Fibroblast of mammary gland (primary cell): ENCODE measurements at places on chromosomes 6 and 20.

GRCh38 chr20:38179846-38180245 is 14.8 kb upstream of the TGM2 start:
- DNase-seq, result no peak

DNA sequence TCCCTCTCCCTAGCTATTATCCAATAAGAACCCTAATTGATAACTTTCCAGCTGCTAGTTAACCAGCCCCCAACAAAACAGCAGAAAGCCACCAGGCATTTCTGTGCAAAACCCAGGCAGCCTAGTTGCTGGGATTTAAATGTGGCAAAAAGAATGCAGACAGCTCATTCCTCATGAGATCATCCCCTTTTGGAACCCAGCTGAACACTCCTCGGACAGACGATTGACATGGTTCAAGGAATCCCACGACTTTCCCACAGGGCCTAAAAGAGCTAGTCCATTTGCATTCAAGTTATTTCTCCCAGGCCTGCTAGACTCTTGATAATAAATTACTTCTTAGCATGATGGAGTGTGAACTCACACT is 24.0 kb downstream of the JAG1 start:
- DNase-seq, result no peak

- DNase-seq, result no peak
Observed at GRCh38 chr6:98977671-98978292, 30.0 kb upstream of the FBXL4 start.

GRCh38 chr6:18609715-18610114 is 222.6 kb downstream of the RNF144B start:
- DNase-seq, result peak; percentile 14

GRCh38 chr6:170456334-170456733 is 96.8 kb downstream of the PSMB1 start:
- no peak for DNase-seq

- DNase-seq, result no peak
Observed at GRCh38 chr20:24011282-24011681, 22.7 kb upstream of the GGTLC1 start.

GRCh38 chr6:6851059-6851948 is 256.5 kb upstream of the RREB1 start:
- DNase-seq, result peak; percentile 99

DNA sequence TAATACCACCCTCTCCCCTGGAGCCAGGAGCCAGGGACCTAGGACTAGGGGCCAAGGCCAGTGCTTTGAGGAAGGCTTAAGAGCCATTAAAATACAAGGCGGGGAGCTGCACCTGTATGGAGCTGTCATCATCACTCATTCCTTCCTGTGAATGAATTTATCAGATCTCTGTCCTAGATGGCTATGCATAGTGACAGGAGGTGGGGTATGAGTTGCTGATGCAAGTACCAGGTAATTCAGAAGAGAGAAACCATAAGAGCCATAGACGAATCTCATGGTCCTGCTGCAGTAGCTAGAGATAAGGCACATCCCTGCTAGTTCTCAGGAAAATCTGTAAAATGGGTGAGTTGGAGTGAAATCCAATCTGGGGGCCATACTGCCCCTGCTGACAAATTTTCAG is 10.3 kb downstream of the GRM4 start:
- DNase-seq, result no peak

DNA sequence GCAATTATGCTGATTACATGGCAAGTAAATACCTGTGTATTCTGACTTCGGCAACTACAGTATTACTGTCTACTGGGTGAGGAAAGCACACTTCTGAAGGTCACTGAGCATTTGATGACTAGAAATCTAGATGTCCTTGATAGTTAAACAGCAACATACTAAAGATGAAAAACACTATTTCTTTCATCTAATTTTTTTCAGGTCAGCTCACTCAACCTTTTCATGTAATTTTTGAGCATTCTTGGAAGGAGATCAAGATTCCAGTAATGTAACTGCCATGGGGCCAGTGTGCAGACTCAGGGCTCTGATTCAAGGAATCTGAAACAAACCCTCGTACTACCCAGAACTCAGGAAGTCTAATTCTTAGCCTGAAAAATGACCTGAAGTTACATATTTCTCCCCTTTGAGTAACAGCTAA is 222.6 kb upstream of the TAB2 start:
- peak; percentile 12 for DNase-seq

DNA sequence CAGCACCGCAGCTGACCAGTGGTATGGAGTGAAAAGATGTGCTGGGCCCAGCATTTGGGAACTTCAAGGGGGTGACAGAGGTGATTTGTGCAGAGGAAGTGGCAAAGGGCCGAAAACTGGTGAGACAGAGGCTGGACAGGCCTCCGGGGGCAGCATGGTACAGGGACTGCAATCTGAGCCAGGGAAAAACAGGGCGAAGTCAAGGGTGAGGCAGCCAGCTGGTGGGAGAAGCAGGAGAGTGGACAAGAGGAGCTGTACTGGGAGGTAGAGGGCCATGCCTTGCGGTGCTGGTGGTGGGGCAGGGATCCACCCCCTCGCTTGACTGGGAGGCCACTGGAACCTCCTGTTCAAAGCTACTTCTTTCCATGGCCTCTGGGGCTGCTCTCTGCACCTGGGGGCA is 7.3 kb upstream of the GFRA4 start:
- DNase-seq, result peak; percentile 44

DNA sequence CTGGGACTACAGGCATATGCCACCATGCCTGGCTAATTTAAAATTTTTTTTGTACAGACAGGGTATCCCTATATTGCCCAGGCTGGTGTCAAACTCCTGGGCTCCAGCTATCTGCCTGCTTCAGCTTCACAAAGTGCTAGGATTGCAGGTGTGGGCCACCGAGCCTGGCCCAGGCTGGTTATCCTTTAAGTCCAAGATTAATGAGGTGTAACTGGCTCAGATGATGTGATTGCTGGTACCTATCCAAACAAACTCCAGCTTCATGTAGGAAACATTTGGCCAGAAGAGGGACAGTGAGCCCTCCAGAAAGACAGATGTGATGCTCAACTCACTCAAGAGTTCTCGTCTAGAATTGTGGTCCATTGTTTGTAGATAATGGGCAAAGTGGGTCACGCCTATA is 9.2 kb upstream of the ZNF318 start:
- no peak for DNase-seq

GRCh38 chr6:30234356-30234755 is 21.1 kb upstream of the TRIM26 start:
- peak; percentile 47 for DNase-seq

DNA sequence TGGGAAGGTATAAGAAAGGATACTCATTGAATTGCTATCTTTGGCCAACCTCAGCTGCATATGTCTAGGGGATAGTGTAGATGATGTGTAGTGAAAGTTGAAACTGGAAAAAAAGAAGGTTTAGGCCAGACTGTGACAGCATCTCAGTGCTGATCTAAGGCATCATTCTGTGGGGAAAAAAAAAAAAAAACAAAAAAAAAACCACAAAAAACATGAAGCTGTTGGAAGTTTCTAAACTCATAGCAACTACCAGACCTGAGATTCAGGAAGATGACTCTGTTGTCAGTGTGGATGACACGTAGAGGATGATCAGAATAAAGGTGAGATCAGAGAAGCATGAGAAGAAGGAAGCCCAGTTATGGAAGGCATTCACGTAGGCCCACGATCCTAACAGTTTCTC is 100.8 kb upstream of the CNKSR3 start:
- no peak for DNase-seq

- DNase-seq, result peak; percentile 78
Observed at GRCh38 chr6:35139924-35140638, 1.1 kb downstream of the TCP11 start.

DNA sequence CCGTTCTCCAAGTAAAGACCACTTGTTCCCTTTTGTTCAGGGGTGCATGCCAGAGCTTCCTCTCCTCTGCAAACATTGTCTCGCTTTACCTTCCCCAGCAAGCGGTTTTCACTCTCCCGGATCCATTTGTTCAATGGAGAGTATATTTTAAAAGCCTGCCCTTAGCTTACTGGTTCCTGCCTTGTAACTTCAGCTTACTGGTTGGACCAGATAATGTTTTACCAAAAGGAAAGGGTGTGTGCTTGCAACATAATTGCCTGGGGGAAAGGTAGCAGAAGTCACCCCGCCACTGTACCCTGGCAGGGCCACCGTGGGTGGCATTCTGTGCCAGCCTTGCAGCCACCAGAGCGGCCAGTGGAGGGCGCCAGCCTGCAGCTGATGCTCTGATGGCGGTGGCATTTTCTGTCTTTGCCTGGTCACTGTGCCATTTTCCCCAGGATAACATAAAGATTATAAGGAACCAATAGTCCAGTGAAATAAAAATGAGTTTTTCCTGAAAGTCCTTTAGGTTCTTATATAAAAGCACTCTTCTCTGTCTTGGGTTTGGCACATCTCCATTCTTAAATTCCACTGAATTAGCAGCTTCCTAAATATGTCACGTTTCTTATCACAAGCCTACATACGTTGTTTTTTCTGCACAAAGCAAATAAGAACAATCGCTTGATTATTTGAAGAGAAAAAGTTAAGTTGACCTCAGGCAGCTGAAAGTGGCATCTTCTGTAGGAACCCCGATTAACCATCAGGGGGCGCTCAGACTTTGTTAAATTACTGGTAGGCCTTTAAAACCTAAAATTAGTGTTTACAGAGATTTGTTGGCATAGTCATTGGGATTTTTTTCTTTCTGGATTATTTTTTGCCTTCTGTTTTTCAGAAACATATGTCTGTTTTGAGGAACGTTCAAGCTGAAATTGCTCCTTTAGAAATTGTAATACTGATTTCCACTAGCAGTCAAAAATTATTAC is 67.4 kb upstream of the XRN2 start:
- DNase-seq, result peak; percentile 74

DNA sequence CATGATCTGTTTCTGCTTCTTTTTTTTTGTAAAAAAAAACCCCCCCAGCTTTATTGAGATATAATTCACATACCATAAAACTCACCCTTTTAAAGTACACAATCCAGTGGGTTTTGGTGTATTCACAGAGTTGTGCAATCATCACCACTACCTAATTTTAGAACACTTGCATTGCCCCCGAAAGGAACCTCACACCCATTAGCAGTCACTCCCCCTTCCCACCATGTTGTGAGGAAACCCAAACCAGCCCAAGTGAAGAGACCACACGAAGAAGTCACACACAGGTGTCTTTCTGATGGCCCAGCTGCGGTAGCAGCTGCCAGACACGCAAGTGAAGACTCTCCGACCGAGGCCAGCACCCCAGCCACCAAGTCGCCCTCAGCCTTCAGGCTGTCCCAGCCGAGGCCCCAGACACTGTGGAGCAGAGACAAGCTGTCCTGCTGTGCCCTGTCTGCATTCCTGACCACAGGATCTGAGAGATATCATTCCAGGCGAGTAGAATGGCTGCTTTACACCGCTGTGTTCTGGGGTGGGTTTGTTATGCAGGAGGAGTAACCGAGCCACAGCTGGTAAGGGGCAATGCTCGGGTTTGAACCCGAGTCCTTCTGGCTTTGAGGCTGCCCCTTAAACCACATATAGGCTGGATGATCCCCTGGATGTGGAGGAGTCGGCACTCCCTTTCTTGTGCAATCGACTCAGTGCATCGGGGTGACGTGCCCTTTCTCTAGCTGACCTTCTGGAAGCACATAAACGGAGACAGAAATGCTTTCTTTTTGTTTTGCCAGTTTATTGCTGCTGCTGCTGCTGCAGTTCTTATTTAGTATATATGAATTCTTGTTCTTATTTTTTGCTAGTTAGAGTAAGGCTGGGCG is 59.1 kb upstream of the PTPN1 start:
- peak; percentile 71 for DNase-seq

DNA sequence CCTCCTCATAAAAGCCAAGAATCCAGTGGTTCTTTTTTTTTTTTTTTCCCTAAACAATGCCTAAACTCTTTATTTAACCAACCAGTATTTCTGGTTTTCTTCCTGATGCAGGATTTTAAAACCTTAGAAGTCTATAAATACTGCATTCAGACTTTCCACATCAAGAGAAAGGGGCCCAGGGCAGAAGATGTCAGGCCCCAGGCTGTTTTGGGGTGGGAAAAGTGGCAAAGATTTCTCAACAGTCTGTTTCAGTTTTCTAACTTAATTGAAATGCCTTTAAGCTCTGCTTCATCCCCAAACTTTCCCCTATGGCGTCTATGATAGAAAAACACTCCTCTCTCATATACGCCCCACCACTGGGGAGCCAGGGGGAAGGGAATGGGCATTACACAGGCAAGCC is 33.1 kb downstream of the QRSL1 start:
- DNase-seq, result no peak

DNA sequence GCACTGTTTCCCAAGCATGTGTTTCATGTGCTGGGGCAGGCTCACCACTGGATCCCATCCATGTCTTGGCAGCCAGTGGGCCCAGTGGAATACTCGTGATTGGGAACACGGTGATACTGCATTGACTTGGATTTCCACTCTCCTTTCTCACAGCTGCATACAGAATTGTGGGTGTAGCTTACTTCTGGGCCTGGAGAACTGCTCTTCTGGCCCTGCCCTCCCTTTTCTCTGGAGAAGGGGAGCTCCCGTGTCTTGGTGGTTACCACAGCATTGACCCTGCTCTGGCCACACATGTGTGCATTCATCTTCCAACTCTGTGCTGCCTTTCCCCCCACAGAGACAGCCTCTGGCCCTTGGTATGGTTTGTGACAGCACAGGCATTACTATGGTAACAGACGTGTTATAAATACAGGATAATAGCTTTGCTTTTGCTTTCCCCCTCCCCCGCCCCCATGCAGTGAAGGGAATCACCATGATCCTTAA is 21.6 kb downstream of the SOBP start:
- no peak for DNase-seq

DNA sequence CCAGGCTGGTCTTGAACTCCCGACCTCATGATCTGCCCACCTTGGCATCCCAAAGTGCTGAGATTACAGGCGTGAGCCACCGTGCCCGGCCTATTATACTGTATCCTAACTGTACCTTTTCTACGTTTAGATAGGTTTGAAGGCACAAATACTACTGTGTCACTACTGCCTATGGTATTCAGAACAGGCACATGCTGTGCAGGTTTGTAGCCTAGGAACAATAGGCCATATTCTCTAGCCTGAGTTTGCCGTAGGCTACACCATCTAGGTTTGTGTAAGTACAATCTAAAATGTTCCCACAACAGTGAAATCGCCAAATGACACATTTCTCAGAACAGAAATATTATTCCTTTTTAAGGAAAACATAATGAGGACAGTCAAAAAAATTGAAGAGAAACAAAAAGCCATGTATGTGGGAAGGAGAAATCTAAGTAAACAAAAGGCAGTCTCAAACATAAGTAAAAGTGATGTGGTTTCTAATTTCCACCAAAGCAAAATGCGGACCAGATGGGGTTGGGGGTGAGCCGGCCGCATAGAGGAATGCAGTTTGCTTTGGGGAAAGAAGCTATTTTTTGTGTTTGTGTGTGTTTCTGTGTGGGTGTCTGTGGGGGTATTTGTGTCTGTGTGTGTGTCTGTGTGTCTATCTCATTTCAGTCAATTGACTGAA is 192.6 kb upstream of the SALL4 start:
- peak; percentile 10 for DNase-seq

DNA sequence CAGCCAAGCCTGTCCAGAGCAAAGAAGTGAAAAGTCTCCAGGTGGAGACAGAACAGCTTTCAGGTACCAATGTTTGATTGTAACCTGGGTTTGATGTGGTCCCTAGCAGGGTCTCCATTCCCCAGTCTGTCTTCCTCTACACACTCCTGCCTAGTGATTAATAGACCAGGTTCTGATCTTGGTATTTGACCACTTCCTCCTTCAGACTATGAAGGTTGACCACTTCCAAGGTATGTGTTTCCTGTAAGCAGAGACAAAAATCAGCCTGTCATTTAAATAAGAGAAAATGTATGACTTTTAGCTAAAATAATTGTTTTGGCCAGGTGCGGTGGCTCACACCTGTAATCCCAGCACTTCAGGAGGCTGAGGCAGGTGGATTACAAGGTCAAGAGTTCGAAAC is 41.8 kb upstream of the TOP1 start:
- DNase-seq, result no peak
